ENCODE measurements at places on chromosomes 12 and 14.

DNA sequence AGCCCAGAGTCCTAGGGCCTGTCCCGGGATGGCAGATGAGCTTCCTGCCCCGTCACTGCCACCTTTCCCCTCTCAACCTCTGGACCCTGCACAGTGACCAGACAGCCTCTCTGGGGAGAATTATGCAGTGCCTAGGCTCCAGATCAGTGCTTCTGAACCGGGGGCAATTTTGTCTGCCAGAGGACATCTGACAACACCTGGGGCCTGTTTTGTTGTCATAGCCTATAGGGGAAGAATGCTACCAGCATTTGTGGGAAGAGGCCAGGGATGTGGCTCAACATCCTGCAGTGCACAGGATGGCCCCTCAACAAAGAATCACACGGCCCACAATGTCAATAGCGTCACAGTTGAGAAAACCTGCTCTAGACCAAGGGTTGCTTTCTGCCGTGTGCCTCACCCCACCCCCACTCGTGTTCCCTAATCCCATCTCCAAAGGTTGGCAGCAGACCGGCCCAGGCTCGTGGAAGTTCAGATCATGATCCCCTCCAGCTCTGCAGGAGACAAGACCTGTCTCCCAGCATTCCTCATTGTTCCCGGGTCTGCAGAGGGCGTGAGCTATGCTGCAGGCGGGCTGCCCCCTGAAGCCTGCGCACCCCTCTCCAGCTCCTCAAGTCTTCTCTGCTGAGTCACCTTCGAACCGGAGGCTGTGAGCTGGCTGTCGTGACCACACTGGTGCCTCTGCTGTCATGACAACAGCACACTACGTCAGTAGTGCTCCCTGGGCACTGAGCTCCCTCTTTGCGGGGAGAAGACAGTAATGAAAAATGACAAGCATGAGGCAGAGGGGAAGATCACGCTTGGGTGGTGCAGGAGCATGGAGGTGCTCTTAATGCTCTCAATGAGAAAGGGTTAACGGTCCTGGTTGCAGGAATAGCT is 2.0 kb upstream of the GAPDH start:
- DNase-seq = peak; percentile 76

DNA sequence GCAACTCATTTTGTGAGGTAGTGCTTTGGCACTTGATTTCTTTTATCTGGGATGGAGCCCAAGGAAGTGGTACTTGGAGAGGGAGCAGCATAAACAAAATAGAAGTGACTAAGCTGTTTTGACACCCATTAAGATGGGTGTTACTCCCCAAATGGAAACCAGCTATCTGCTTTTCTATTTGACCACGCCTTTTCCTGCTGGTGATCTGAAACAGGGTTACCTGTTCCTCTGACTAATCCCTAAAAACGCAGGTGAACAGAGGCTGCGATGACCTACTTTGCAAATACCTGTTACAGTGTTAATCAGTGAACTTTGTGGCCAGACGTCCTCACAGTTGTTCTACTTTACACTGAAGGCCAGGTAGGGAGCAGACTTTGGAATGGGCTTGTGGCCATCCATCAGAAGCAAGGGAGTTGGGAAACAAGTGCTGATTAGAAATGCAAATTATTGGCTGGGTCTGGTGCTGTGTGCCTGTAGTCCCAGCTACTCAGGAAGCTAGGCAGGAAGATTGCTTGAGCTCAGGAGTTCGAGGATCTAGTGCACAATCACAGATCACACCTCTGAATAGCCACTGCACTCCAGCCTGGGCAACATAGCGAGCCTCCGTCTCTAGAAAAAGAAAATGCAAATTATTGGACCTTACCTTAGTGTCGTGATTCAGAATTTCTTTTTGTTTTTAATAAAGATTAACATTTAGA is 58.3 kb upstream of the HECTD1 start:
- peak; percentile 23 for DNase-seq

DNA sequence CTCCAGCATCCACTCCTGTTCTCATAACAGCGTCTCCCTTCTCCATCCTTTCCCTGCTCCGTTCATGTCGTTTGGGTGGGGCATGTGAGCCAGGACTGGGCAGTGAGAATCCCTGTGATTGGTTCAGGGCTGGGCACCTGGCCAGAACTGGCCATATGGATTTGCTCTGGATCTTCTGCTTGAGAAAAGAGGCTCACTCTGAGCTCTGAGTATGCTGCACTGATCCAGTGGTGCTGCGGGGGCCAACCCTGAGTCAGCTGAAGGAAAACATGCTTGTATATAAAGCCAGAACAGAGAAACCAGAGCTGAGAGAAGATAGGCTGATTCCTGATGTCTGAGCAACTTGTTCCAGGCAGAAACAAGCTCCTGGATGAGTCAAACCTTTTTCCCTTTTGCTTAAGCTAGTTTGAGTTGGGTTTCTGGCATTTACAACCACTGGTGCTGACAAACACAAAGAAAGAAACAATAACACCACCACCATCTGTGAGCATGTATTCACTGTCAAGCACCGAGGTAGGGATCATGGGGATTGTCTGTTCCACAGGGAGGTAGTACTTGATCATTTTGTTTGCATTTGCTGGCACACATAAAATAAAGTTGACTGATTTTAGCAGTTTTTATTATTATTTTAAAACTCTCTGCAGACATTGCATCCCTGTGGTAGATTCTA is 14.0 kb upstream of the HPD start:
- no peak for DNase-seq

GRCh38 chr14:104650057-104650980 is 39.1 kb upstream of the INF2 start:
- peak; percentile 83 for DNase-seq

- DNase-seq = no peak
Observed at GRCh38 chr14:44339231-44339630, 167.9 kb downstream of the FSCB start.

GRCh38 chr14:67371247-67372148 is 11.4 kb downstream of the EIF2S1 start:
- no peak for DNase-seq

DNA sequence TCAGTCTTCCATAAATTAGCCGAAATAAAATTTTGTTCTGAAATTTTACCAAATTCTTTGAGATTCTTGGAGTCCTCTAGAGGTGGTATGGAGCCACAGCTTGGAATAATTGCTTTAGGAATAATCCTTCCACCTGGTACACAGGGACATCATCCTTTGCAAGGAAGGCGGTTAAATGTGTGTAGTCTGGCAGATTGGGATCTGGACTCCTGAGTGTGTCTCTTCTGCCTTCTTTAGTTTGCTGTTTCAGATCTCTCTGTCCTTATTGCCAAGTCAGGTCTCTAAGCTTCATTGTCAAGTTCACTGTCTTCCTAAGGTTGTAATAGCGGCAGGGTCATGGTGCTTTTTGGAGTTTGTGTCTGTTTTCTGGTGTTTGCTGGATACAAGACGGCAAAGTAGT is 393.9 kb upstream of the RGS6 start:
- DNase-seq = peak; percentile 6

DNA sequence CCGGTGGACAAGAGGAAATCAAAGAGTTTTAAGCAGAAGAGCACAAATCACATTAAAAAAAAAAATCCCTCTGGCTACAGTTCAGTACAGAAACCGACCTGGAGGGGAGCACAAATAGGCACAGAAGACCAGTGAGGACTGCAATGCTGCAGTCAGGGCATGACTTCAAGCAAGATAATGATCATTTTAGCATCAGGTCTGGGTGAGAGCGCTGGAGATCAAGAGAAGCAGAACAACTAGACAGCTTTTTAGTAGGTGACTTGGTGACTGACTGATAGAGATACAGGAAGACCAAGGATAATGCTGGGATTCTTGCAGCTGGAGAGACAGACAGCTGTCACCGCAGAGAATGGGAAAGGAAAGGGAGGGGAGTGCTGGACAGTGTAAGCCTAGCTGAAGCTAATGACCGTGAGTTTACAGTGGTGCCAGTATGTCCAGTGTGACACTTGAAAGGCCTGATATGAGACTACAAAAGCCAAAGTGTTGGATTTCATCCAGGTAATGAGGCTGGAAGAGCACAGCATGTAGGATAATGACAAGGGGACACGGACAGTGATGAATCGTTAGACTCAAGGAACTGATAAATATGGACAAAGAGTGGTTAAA is 5.6 kb downstream of the NFYB start:
- DNase-seq = no peak

DNA sequence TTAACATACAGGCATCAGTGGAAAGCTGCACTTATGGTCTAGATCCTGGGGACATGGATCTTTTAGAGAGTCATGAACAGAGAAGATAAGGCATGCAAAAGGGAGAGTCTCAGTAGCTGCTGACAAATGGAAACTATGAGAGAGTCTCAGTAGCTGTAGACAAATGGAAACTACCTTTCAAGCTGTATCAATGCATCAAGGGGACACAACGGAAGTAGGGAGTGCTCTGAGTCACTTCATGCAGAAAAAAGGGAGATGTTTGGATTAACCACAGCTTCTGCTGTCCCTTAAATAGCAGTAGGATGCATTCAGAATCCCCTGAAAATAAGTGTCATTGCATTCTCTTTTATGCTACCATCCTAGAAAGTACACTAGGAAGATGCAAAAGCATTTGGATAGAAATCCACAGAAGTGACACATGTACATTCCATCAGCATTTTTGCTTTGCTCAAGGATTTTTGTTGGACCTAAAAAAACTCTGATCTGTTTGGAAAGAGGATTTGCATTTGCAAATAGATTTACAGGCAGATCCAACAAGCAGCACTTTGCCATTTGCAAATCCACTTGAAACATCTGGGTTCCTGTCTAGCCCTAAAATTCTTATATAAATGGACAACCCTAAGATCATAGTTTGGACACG is 227.5 kb upstream of the LMO3 start:
- DNase-seq = no peak

DNA sequence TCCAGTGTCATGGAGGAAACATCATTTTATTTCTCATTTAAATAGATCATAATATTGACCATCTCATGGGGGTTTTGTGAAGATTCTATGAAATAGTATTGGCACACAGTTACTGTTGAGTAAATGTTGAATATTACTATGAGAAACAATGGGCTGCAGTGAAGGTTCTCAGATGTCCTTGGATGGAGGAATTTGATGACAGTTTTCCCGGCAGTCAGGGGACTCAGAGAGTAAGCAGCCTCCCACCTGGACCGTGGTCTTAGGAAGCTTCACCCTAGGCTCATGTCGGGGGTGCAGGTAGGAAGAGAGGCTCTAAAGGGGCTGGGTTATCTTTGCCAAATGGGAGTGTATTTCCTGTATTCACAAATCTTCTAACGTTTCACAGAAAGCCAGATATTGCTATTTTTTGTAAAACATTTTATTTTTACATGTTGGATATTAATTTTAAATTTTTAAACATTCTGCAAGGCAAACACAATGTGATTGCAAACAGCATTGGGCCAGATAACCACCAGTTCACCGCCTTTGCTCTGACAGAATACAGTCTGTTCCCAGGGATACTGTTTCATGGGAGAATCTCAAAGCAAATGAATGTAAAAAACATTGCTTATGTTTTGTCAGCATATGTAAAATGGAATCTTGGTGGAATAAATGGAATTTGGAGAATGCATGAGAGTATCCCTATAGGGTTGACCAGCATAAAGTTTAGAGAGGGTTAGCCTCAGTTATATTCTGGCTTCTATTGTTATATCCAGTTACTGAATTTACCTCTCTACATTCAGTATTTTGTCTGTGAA is 380.8 kb upstream of the TMEM132C start:
- no peak for DNase-seq
